CD4-positive, alpha-beta T cell treated with Interleukin-17A for 1 hour (primary cell): ENCODE measurements at places on chromosomes 7 and 10.

- peak; percentile 64 for DNase-seq
Measured at GRCh38 chr10:68897336-68897741, 3.8 kb upstream of the DDX50 start.

GRCh38 chr10:27619329-27619728 is 115.2 kb downstream of the RAB18 start:
- no peak for DNase-seq

DNA sequence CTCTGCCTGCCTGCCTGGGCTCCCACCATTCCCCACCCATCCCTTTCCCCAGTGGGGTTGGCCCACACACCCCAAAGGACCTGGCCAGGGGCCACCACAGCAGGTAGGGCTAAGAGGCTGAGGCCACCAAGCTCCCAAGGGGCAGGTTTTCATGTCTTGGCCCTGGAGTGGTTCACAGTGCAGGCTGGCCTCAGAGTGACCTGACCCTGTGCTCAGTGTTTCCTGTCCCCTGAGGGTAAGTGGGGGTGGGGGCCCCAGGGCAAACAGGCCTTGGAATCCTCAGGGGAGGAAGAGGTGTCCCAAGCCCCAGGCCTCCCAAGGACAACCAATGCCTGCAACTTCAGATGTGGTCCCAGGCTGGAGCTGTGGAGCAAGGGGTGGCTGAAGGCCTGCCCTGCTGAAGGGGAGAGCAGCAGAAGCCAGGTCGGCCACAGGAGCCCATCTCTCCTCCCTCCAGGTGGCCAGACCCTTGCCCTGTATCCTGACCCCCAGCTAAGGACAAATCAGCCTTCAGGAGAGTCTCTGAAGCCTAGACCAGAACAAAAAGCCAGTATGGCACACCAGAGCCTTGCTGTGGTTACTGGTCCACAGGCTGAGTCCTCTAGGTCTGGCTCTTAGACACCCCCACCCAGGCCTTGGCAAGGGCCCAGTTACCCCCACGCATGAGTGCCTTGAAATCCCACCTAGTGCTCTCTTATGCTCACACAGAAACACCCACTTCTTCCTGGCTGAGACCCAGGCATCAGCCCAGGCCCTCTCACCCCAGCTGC is 27.6 kb downstream of the POLL start:
- no peak for DNase-seq

GRCh38 chr10:88288320-88289059 is 294.6 kb downstream of the RNLS start:
- DNase-seq, result no peak

- no peak for DNase-seq
Measured at GRCh38 chr7:25333296-25333928, 105.1 kb upstream of the NPVF start.

GRCh38 chr7:20834656-20835055 is 48.0 kb upstream of the SP8 start:
- no peak for DNase-seq

DNA sequence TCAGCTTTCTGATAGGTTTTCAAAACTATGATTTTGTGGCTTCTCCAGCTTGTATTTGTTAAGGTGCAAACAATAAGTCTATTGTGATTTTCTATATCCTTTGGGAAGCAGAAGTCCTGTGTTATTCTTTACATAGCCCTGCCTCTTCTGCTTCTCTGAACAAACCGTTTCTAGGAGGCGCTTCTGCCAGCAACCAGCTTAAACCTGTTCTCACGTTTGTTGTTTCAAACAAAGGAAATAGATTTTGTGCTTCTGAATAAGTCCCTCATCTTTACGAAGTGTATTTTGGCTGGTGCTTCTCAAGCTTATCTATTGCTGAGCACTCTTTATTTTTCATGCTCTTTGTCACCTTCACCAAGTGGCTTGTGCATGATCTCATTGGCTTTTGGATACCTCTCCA is 61.0 kb downstream of the VTI1A start:
- DNase-seq, result no peak

GRCh38 chr10:113073549-113074189 is 123.6 kb downstream of the TCF7L2 start:
- DNase-seq, result no peak

DNA sequence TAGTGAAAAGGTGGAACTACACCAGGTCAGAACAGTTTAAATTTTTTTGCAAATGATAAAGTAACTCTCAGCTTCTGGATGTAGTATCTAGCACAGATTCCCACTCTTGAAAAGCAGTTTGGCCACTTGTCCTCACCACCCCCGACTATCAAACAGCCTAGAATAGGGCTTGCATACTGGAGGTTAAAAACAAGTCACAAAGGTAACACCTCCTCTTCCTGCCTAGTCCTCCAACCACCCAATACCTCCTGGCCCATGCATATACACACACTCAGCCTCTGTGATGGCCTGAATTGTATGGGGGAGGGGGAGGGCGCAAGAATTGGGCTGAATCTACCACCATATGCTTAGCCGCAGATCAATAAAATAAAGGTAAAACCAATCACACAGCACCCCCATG is 5.7 kb downstream of the SKAP2 start:
- no peak for DNase-seq

- DNase-seq, result no peak
Measured at GRCh38 chr10:17811146-17811865, 2.2 kb downstream of the MRC1 start.

GRCh38 chr10:110686949-110687348 is 42.8 kb downstream of the RBM20 start:
- no peak for DNase-seq

GRCh38 chr10:71679425-71679824 is 40.2 kb downstream of the C10orf105 start:
- DNase-seq, result no peak

DNA sequence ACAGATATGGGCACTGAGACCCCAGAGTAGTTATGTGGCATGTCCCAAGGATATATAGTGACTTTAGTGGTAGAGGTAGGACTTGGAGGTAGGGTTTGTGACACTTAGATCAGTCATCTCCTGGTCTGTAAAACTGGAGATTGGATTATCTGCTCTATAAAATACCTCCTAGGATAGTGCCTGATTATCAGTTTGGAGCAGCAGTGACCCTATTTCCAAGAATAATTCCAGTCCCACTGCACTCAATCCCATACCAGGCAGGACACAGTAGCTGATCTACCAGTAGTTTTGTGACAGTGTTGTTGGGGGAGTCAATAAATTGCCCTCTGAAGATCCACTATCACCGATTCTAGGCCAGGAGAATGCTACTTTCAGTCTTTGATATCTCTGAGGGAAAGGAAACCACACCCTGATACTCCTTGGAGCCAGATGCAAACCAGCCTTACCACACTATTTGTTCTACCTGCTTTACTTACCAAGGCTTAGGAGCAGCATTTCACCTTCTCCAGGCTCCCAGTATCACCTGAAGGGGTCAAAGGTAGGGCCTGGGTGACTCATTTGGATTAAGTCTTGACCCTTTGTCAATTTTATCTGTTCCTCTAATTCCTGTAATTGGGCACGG is 30.6 kb downstream of the KMT2E start:
- DNase-seq, result no peak

- no peak for DNase-seq
Measured at GRCh38 chr10:47025540-47026300, 114.5 kb downstream of the PTPN20 start.

DNA sequence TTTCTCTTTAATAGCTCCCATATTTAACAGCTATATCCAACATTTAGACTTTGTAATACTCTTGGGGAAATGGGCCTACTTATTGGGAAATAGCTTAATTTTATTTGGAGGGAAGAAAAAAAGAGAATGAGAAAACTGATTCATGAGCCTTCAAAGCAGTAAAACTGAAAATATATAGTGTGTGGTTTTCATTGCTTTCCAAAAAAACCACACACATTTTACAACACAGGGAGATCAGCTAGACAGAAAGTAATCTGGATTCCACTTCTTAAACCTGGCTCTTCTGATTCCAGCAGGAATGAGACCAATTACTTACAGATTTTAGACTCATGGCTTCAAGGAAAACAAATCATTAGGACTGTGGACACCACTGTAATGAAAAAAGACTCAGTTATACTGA is 48.7 kb downstream of the CH25H start:
- no peak for DNase-seq

DNA sequence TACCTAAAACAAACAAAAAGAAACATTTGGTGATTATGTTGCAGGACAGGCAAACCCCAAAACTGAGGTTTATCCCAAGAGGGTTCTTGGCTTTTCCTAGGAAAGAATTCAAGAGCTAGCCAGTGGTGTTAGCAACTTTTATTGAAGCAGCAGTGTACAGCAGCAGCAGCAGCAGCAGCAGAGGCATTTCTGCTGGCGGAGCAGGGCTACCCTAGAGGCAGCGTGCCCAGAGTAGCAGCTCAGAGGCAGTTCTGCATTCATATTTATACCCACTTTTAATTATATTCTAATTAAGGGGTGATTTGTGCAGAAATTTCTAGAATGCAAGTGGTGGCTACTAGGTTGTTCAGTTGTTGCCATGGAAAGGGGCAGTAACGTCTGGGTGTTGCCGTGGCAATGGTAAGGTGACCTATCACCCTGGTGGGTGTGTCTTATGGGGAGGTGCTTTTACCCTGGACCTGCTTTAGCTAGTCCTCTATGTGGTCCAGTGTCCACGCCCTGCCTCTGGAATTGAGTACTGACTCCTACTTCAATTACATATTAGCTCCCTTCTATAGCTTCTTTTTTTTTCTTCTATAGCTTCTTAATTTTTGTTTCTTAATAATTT is 53.9 kb downstream of the VCL start:
- DNase-seq, result no peak

DNA sequence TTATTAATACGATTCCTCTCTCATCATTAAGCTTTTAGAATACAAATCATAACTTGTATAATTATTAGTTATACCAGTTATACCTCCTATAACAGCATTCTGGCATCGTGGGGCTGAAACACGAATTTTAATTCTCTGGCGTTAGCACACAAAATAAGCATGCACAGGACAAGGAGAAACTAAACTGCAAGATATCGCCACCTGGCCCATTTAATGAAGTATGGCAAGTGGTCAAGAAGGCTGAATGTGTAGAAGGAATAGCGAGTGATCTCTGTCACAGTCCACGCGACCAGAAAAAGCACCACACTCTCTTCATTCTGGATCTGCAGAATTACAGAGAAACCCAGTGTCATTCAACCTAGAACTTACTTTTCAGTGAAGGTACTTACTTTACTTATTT is 18.1 kb downstream of the HACD1 start:
- DNase-seq, result peak; percentile 30

GRCh38 chr10:35462491-35462934 is 126.2 kb downstream of the CCNY start:
- no peak for DNase-seq
